ENCODE measurements at places on chromosomes 4 and X.

DNA sequence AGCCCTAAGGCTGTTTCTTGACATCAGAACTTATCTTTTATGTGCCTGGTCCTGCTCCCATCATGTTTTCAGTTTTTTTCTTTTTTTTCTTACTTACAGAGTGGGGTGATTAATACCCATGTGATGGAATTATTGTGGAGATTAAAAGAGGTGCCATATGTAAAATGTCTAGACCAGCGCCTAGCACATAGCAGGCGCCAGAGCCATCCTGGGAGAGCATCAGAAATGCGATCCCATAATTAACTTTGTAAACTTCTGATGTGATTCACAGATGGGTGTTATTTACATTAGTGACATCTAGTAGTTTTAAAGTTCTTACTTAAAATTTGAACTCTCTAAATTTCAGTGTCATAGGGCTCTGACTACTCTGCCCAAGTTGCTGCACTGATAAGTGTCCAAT is 66.2 kb upstream of the PGRMC2 start:
- DNase-seq = no peak

DNA sequence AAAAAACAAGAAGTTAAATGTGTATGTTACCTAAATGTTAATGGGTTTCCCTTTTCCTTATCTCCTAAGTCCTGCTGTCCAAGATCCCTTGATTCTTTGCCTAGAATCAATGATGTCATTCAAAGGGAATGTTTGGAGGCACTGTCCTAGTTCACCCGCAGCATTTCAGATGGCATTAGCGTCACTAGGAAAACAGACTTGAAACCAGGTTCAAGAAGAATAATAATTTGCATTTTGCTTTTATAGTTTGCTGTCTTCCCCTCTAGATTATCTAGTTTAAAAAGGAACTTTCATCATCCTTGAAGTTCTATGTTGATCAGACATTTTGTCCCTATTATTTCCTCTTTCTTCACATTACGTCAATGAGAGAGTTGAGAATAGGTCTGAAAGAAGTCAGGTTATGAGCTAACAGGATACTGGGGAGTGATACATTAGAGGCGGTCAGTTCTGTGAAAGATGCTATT is 234.1 kb upstream of the PGRMC2 start:
- DNase-seq = no peak

DNA sequence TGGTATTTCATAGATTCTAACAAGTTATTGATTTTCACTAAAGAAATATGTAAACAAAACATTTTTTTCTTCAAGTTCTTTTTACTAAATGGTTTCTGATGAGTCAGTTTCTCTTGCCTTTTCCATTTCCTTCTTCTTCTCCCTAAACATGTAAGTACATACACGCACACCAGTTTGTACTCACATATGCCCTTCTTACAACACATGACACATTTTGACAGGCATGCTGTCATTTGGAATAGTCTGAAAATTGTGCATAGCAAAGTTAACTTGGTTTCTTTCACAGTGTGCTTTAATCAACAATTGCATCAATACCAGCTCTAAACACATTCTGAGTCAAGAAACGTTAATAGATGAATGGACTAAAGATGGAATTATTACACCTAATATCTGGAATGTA is 35.1 kb downstream of the PRSS12 start:
- no peak for DNase-seq

DNA sequence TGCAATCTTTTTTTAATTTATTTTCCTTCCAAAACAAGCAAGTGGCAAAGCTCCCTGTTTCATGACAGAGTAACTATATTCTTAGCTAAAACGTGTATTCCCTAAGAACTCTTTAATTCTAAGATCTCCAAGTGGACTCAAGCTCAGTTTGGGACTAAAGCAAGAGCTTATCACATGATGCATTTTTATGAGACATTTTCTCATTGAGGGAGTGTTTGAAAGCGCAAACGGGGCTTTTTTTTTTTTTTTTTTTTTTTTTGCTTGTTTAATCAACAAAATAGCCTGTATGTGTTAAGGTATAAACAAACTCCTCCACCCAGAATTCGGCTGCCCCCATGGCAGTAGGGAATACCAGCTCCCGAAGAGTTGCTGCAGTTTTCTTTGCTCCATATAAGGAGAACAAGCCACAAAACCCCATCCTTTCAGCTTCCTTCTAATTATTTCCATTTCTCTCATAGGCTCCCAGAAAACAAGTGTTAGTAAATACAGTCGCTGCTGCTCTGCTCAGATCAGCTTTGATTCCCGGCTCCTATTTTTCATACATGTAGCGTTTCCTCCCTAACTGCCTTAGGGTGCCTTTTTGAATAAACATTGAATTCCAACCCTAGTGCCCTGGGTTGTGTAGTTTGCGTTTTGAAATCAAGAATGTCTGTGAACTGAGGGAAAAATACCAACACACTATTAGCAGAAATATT is 669 bp upstream of the PPARGC1A start:
- DNase-seq = no peak

GRCh38 chr4:70583952-70584834 is 7.9 kb upstream of the AMBN start:
- DNase-seq = no peak

DNA sequence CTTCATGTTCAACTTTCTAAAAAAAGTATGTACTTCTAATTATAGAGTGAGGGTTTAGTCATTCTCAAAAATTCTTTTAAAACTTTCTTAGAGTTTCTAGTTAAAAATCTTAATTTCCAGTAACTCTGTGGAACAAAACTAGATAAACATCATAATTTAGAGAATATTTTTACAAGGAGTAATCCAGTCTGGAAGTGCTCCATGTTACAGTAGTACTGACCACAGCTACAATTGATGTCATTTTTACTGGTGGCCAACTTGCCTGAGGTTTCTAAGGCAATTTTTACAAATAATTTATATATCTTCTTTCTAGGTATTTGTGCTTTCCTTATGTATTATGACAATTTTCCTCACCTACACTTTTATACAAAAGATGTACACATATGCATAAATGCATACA is 490.4 kb downstream of the CENPC start:
- no peak for DNase-seq

DNA sequence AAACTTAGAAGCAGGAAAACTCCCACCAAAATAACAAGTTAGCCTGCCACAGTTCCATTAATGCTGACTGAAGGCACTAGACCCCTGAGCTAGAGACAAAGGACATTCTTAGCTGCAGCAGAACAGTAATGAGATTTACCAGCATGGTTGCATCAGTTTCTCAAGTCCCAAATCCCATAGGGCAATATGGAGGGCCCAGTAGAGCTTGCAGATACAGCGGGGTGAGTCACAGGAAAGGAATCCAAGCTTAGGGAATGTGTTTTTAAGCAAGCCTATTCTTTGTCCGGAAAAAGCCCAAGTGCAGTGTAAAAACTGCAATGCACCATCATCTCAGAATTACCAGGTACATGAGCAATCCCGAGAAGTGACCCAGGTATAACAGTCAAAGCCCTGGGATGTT is 51.3 kb upstream of the EXOC1L start:
- no peak for DNase-seq

DNA sequence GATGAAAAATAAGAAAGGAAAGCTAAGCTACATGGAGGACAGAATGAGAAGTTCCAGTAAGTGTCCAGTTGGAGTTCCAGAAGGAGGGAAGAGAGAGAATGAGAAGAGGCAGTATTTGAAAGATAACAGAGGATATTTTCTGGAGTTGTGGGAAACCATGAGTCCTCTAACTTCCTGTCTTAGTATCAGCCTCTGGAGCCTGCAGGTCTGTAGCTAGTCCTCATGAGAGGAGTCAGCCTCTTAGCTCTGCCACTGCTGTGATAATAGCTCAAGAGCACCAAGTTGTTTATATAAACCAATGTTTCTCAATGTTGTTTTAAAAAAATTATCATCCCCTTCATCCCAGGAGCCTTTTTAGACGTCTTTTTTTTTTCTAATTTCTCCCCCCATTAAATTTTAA is 2.4 kb upstream of the PLAC1 start:
- DNase-seq = no peak

DNA sequence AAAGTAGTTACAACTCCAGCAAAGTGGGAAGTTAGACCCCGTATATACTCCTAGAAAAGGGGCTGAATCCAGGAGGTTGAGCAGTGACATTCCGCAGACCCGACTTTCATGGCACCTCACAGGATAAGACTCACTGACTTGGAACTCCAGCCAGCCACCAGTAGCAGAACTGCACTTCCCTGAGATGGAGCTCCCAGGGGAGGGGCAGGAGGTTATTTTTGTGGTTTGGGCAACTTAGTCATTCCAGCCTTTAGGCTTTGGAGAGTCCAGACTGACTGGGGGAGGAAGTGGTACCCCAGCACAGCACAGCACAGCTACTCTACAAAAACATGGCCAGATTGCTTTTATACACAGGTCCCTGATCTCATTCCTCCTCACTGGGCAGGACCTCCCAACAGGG is 319.1 kb downstream of the PCDH19 start:
- no peak for DNase-seq

DNA sequence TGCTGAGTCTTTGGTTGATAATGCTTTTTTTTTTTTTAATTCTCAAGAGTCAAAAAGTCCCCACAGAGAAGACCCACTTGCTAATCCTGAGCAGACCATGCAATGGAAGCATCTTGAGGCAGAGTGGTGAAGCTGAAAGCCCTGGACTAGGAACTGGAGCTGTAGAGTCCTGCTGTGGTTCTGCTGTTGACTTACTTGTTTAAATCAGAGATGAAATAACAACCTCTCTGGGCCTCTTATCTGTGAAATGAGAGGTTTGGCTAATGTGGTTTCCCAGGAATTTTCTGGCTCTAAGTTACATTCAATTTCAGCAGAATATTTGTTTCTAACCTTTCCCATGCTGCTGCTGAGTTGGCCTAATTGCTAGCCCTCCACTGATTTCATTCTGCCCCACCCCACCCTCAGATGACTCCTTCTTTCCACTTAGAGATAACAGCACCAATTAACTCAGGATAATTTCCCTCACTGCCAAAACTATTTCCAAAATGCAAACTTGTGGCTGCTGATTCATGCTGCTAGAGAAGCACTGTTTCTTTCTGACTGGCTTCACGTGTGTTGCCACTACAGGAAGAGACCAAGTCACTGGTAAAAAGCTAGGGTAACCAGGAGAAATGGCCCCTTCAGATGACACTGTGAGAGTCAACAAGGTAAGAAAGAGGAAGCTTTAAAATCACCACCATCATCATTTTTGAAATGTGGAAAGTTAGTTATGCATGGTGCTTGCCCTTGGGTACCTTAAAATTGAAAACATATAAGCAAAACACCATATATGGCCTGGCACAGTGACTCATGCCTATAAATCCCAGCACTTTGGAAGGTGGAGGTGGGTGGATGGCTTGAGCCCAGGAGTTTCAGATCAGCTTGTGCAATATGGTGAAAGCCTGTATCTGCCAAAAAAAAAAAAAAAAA is 326.4 kb downstream of the DCHS2 start:
- no peak for DNase-seq

DNA sequence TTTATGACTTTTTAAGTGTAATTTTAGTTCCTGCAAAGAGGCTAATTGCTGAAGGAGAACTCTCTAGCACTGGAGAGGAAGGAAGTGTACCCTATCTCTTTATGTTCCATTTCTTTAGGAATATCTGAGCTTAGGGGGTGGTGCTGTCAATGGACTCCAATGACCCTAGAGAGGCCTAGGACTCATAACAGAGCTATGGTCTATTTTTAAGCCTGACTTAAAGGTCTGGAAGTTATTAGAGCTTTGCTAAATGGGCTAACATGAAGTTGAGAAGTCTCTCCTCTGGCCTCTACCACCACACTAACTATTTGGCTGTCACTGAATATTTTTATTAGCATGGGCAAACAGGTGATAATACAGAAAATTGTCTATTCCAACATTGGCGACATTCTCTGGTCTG is 152.2 kb downstream of the SPATA18 start:
- DNase-seq = no peak
